ENCODE measurements at places on chromosomes 2 and 18.

DNA sequence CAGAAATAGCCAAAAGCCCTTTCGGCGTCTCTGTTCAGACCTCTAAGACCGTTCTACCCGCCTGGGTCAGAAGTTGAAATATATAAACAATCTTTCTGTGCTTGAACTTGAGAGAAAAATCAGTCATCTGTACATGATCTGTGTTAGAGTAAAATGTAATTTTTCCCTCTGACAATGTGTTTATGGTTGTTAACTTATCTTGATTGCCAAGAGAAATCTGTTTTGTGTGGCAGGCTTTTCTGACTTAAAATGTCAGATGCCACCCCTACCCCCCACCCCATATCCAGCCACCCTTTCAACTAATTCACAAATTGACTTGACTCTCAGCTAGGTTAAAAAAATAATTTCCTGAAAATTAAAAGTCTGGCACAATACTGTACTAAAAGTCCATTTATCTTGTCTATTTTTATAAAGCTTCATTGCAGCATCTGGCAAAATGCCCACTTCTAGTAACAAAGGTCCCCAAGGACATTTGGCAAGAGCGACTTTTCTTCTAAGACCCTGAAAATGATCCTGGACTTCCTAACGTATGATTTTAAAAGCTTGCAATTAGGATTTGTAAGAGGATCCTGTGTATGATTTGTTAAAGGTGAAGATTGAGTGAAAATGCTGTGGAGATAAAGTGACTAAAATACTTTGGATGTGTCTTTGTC lies 304.2 kb downstream of the EPHA4 start:
- no peak for DNase-seq

- peak; percentile 1 for DNase-seq
These were observed 1531.9 kb upstream of the ACVR2A start for GRCh38 chr2:146312899-146313298.

GRCh38 chr2:158179660-158180059 lies 78.0 kb downstream of the UPP2 start:
- DNase-seq, result peak; percentile 26

- DNase-seq, result no peak
These were observed 61.5 kb upstream of the CTIF start for GRCh38 chr18:48477348-48477747.

DNA sequence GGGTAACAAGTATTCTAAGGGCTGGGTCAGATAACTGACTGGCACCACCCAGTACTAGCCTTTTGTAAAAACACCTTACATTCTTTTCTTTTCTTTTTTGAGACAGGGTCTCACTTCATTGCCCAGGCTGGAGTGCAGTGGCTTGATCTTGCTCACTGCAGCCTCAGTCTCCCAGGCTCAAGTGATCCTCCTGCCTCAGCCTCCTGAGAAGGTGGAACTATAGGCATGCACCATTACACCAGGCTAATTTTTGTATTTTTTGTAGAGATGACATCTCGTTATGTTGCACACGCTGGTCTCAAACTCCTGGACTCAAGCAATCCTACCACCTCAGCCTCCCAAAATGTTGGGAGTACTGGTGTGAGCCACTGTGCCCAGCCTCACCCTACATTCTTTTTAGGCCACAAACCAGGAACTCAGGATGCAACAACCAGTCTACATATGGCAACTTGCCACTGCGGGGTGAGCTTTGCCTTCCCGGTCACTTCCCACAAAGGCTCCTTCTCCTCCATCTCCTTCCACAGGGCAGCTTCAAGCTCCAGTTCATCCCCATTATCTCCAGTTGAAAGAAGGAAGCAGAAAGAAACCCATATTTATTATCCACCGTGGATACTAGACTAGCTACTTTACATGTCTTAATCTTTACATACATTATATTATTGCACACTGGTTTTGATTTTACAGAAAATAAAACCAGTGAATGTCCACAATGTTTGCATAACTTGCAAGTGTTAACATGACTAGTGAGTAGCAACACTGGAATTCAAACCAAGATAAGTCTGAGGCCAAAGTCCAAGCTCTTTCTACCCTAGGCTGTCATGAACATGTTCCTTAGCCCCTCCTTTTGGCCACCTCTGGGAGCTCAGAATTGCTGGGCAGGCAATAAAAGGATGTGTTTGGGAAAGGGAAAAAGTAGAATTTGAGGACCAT lies 23.7 kb upstream of the AP1S3 start:
- DNase-seq, result no peak

GRCh38 chr2:138455275-138455674 lies 46.3 kb upstream of the SPOPL start:
- DNase-seq, result no peak

DNA sequence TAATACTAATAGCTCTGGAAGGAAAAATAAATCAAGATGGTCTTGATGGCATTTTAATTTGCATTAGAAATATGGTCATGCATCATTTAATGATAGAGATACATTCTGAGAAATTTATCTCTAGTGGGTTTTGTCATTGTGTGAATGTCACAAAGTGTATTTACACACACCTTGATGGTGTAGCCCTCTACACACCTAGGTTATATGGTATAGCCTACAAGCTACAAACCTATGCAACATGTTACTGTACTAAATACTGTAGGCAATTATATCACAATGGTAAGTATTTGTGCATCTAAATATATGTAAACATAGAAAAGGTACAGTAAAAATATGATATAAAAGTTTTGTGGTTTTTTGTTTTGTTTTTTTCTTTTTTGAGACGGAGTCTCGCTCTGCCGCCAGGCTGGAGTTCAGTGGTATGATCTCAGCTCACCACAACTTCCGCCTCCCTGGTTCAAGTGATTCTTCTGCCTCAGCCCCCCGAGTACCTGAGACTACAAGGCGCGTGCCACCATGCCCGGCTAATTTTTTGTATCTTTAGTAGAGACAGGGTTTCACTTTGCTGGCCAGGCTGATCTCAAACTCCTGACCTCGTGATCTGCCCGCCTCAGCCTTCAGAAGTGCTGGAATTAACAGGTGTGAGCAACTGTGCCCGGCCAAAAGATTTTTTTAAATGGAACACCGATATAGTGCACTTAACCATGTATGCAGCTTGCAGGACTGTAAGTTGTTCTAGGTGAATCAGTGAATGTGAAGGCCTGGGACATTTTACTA lies 83.7 kb upstream of the UBXN4 start:
- no peak for DNase-seq

GRCh38 chr2:152227969-152228592 lies 52.5 kb upstream of the STAM2 start:
- DNase-seq, result peak; percentile 5

DNA sequence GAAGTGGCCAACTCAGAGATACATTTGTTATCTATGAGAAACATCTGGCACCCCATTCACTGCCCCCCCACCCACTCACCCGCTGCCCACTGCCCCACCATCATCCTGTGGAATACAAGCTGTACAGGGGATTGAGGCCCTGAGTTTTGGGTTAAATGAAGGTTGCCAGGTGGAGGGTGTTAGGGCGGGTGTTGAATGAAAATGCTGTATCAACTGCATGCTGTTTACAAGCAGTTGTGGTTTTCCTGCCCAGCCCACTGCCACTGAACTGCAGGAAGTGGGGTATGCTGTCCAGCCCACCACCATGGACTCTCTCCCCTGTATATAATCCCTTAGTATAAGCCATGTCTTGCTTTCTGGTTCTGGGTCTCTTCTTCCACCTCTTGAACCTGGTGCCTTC lies 481.9 kb downstream of the METTL4 start:
- no peak for DNase-seq

DNA sequence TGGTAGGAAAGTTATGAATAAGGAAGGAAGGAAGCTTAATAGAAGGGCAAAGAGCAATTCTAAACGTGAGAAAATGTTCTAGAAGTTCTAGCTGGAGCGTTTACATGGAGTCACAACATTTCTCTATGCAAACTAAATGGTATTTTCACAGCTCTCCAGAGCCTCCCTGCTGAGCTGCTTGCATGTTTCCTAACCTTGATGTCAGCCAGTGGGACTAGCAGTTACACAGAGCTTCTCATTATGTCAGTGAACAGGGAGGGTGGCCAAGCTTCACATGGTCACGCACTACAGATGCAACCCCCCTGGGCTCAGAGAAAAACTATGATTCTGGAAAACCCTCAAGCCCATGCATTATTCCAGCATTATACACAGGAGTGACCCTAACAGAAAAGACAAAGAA lies 153.4 kb upstream of the CCDC150 start:
- no peak for DNase-seq

GRCh38 chr2:225022188-225022587 lies 20.1 kb downstream of the DOCK10 start:
- no peak for DNase-seq

DNA sequence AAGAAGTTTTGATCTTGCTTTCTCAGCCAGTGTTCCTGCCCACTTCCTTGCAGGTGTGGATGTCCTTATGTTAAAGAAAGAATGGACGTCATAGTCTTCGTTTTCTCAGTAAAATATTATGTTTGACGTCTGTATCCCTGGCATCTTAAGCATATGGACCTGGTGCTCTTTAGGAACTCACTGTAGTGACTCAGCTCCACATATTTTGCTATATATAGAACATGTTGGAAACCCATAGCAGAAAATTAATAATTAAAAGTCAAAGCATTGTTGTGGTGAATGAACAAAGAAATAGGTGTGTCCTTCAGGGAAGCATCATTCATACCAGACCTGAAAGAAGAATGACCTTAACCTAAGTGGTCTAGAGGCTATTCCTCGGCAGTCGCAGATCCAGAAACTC lies 196.1 kb downstream of the MCFD2 start:
- DNase-seq, result no peak

GRCh38 chr18:79988071-79988450 lies 302 bp downstream of the TXNL4A start:
- peak; percentile 72 for DNase-seq

- peak; percentile 55 for DNase-seq
These were observed 26.6 kb upstream of the GLI2 start for GRCh38 chr2:120708944-120709607.

DNA sequence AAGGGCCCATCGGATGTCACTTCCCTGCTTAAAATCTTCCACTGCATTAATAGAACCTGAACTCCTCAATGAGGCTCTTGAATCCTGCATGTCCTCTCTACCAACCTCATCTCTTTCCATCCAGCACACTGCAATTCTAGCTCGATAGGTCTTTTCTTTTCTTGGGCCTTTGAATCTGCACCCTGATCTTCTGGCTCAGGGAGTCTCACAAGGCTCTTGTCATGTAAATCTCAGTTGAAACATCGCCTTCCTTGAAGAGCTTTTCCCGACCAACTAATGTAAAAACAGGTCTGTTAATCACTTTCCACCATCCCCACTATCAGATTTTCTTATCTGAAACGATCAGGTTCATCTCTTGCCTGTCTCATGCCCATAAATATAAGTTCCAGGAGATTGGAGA lies 120.5 kb downstream of the MYO5B start:
- DNase-seq, result peak; percentile 32

DNA sequence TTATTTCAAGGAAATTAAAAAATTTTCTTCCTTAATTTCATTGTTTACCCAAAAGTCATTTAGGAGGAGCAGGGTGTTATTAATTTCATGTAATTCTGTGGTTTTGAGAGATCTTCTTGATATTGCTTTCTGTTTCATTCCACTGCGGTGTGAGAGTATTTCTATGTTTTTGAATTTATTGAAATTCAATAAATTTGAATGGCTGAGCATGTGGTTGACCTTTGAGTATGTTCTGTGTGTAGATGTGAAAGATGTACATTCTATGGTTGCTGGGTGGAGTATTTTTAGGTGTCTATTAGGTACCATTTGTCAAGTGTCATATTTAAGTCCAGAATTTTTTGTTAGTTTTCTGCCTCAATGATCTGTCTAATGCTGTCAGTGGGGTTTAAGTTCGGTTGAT lies 39.4 kb upstream of the LANCL1 start:
- no peak for DNase-seq

GRCh38 chr2:68190991-68191731 lies 33.5 kb downstream of the PNO1 start:
- no peak for DNase-seq

DNA sequence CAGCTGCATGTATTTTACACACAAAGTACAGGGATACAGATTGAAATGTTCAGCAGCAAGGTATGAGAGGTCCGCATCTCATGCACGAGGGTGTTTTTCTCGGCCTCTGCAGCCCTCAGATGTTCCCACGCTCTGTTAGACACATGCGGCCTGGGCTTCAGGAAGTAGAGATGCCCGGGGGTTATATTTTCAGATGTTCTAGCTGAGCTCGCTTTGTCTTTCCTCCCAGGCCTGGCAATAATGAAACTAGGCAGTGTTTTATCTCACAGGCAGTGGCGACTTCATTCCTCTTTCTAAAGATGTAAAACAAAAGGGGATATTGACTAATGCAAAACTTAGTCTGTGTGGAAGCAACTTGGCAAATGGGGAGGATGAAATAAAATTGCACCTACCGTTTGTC lies 190.7 kb downstream of the GBX2 start:
- no peak for DNase-seq

- DNase-seq, result no peak
These were observed 60.1 kb downstream of the KCNF1 start for GRCh38 chr2:10971888-10972260.

DNA sequence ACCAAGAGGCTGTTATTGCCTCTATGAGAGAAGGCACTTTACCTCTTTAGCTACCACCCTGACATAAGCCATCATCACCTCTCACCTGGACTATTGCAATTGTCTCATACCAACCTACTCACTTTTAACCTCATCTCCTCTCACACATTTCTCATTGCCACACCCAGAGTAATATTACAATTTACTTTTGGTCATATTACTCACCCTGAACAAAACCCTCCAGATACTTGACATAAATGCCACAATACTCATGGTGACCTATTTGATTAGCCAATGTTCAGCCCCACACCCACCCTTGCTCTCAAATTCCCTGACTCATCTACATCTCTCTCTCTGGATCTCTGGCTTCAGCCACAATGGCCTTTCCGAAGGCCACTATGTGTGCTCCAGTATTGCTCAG lies 90.9 kb upstream of the CDH7 start:
- no peak for DNase-seq

DNA sequence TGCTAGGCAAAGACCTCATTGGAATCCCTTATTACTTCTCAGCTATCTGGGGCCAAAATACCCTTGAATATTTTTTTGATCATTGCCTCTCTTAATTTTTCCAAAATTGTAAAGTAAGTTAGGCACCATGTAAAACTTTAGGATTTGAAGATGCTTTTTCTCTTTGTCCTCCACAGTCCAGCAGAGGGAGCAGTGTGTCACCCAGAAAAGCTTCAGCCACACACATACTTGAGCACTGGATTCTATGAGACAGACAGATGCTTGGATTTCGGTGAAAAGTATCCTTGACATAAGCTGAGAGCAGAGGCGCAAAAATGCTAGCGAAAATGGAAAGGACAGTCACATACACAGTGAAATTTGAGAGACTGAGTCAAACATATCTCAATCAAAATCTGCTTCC lies 74.7 kb upstream of the KCNJ3 start:
- peak; percentile 74 for DNase-seq

Data from GM23338 (cell line).